Right forelimb (tissue), 1 donor: ENCODE measurements at places on chromosomes 1 and 21.

DNA sequence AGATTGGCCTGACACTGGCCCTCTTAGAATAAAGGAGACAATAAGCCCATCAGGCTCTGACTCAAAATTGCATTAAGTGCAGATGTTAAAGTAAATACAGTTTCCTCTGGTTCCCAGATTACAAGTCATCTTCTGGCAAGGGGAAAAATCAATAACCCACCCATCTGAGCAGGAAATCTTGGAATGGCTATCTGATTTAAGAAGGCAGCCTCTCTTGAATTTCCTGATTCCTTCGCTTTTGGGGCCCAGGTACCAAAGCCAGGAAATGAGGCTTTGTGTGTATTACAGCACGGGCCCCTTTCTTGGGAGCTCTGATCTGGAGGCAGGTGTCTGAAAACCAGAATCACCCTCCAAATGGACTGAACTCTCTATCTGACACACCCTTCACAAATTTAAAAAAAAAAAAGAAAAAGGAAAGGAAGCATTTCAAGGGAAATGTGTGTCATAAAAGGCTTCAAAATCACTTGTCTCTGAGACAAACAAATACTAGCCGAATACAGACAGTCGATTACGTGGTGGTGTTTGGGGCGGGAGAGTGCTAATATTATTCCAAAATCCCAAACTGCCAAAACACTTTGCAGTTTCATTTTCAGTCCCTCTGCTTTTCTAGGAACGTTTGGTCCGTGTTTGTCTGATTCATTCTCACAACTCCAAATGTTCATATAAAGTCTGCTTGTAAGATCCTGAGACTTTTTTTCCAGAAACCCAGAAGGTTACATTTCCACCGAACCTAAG lies 240.9 kb upstream of the CAMK1G start:
- no peak for DNase-seq

GRCh38 chr21:18636897-18637296 lies 233.3 kb upstream of the TMPRSS15 start:
- DNase-seq = no peak

DNA sequence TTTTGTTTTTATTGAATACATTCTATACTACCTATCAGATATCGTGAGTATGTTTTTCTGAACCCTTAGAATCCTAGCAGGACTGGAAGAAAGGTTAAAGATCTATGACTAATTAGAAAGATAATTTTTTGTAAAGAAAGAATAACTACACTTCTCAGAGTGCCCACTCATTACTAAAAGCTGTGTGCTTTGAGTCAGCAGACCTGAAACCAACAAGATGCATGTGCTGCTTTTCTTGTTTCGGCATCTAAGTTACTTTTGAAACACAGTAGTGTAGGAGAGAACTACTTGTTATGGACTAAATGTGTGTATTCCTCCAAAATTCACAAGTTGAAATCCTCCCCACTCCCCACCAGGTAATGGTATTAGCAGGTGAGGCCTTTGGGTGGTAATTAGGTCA lies 127.8 kb upstream of the ESRRG start:
- no peak for DNase-seq

DNA sequence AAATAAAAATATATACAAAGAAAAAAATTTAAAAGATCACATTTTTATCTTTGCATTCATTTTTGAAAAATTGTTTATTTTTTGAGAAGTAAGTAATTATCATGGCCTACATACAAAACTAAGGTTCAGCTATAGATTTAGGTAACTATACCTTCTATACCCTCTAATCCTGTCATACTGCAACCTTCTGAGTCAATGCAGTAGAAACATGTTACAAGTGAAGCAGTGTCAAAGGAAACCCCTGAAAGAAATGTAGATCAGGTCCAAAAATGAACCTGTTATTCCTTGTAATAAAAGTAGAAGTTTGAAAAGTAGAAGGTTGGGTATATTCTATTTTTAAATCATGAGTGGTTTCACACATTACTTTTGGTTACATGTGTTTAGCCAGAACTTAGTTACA lies 51.3 kb downstream of the PTGS2 start:
- no peak for DNase-seq

- DNase-seq = no peak
Measured at GRCh38 chr1:6521536-6521935, 30.1 kb upstream of the PLEKHG5 start.

DNA sequence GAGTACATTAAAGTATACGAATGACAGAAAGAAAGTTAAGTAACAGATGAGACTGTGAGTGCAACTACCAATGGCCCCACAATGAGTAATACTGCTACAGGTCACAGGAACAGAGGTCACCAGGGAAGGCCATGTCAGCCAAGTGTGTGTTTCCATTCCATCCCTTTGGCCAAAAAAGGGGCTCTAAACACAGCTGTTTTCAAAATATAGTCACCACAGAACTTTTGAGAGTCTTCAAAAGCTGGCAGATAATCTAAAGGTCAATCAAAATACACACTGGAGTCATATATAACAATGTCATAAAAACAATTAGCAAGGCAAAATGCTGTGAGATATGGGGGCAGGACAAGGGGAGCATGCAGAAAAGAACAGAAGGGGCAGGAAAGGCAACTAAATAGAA lies 10.2 kb downstream of the USP24 start:
- DNase-seq = no peak

DNA sequence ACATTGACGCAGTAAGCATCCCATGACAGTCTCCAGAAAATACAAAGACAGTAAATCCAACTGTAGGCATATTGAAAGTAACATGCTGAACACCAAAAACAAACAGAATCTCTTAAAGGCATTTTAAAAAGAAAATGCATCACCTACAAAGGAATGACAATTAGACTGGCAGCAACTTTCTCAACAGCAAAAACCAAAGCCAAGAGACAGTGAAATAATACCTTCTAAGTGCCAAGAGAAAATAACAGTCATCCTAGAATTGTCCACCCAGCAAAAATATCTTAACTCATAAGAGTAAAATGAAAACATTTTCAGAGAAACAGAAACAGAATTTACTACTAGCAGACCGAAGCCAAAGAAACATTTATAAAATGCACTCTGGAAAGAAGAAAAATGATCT lies 20.0 kb downstream of the CCDC185 start:
- DNase-seq = no peak

DNA sequence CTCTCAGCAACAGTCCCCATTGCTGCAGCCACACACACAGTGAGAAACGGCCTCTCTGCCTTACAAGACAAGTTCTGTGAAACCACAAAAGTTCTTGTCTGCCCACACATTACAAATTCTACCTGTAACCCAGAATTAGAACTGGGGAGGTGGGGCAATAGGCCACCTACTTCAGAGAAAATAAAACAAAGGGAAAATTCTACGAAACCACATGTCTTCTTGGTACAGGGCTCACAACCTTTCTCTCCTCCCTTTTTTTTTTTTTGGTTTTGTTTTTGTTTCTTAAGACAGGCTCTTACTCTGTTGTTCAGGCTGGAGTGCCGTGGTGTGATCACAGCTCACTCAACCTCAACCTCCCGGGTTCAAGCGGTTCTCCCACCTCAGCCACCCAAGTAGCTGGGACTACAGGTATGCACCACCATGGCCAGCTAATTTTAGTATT lies 30.2 kb downstream of the LPAR3 start:
- no peak for DNase-seq

DNA sequence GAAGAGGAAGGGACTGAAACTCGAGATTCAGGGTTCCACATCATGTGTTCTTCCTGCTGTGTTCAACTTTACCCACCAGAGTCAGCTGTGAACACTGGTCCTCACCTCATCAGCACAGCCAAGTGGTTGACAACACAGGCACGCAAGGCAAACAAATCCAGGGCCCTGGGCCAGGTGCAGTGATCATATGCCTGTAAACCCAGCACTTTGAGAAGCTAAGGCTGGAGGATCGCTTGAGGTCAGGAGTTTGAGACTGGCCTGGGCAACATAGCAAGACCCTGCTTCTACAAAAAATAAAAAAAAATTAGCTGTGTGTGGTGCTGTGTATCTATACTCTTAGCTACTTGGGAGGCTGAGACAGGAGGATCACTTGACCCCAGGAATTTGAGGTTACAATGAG lies 8.4 kb upstream of the XKR8 start:
- no peak for DNase-seq

DNA sequence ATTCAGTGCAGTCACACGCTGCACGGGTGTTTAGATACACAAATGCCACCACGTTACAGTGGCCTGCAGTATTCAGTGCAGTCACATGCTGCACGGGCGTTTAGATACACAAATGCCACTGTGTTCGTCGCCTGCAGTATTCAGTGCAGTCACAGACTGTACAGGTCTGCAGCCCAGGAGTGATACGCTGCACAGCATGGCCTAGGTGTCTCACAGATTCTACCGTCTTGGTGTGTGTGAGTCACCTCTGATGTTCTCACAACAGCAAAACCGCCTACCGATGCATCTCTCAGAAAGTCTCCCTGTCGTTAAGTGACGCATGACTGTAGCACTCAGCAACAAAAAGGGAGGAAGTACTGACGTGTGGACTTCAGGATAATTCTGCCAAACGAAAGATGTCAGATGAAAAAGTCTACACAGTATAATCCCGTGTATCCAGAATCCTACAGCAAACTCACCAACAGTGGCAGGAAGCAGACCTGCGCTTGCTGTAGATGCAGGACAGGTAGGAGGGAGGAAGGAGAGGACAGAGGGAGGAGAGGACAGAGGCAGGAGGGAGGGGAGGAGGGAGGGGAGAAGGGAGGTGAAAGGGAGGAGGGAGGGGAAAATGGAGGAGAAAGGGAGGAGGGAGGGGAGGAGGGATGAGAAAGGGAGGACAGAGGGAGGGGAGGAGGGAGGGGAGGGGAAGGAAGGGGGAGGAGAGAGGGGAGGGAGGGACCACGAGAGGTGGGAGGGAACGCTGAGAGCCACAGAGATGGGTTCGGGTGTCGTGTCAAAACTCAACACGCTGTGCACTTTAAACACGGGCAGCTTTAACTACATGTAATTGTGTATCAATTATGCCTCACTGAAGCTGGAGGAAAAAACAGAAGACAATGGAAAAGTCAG lies 36.3 kb upstream of the PCBP3 start:
- no peak for DNase-seq

- no peak for DNase-seq
Measured at GRCh38 chr1:11924334-11925195, 1.7 kb downstream of the KIAA2013 start.

DNA sequence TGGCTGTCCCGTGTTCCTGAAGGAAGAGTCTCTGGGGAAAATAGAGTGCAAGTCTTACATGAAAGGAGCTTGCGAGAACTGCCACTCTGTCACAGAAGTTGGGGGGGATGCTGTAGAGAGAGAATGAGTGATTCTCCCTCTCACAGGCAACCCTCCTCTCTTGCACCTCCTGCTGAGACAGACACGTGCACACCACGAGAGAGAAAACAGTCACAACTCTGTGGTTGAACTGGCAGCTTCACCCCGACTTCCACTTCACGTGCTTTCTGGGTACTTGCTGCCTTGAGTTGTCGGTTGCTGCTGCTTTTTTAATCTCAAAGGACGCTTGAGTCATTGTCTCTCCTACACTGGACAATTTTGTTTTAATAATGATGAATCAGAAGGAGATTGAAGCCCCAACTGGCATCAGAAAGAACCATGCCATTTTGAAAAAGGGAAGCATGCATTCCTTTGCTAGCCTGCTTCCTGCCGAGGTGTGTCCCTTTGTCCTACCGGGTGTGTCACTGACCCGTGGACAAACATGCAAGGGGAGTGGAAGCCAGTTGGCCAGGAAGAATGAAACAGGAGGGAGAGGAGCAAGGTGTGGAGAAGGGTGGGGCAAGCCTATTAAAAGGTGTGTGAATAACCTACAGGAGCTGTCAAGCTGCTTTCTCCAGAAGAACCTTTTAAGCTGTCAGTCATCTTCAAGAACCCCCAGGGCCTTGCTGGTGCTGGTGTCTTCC lies 164.2 kb downstream of the CACNA1E start:
- DNase-seq = no peak
